ENCODE measurements at places on chromosomes 3 and 15.

DNA sequence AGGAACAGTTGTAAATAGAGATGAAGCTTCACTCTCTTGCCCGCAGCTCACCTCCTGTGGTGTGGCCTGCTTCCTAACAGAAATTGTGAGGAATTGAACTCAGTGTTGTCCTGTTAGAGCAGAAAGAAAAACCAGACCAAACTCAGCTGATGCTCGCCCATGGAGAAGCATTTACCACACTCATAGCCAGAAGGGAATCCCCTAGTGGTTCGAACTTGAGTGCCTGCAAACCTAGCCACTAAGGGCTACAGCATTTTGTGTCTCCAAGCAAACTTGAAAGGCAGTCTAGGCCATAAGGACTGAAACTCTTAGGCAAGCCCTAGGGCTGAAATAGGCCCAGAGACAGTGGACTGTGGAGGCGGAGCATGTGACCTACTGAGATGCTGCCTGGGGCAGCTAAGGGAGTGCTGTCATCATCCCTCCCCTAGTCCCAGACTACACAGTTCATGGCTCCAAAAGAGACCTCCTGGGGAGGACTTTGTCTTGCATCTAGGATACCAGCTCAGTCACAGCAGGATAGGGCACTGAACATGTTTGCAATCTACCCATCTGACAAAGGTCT lies 44.5 kb upstream of the MCTP2 start:
- H3K36me3 ChIP-seq, result no peaks in the 10 kb centered on the region
- H3K4me3 ChIP-seq, result no peak overlapping the region
- no peaks in the 10 kb centered on the region for H3K27me3 ChIP-seq
- H3K4me1 ChIP-seq, result no peaks in the 10 kb centered on the region

DNA sequence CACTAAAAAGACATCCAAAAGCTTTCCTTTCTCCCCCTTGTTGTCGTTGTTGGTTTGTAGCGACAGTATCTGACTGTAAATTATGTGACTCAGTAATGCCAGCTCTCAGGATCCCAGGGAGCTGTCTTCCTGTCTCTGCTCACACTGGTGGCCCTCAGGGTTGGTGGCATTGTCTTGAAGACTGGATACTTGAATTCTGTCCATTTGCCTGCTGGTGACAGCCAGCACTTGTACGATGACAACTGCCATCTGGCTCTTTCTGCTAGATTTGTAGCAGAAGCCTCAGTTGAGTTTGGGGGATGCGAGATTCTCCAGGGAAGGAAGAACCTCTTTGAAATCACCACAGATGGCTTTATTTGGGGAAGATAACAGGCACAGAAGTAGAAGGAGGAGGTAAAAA lies 120.8 kb downstream of the ARPP21 start:
- no peak for DNase-seq
- H3K36me3 ChIP-seq, result no peaks in the 10 kb centered on the region
- no peaks in the 10 kb centered on the region for H3K27me3 ChIP-seq
- H3K4me1 ChIP-seq, result no peaks in the 10 kb centered on the region
- no peak overlapping the region for H3K27ac ChIP-seq

DNA sequence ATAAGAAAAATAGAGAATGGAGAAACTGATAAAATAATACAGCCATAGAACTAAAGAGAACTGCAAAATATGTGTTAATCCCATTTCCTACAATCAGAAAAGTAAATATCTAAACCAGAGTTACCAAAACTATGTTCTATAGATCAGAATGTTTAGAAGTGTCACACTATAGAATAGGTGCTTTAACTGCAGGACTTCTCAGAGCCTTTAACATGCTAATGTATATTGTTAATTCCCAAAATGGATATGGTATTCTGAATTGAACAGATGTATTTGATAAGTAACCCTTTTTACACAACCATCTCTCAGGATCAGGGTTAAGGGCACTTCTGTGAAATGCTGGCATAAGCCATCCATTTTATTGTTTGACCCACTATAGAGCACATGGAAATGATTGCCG lies 200.3 kb downstream of the SHOX2 start:
- no peak overlapping the region for H3K27ac ChIP-seq
- no peaks in the 10 kb centered on the region for H3K4me1 ChIP-seq
- no peak overlapping the region for H3K4me3 ChIP-seq
- DNase-seq, result no peak

GRCh38 chr3:49601358-49602048 lies 47.2 kb downstream of the BSN start:
- H3K27me3 ChIP-seq, result no peaks in the 10 kb centered on the region
- no peak overlapping the region for H3K27ac ChIP-seq
- no peak for DNase-seq
- peaks cover 13% of the 10 kb centered on the region for H3K4me1 ChIP-seq
- no peaks in the 10 kb centered on the region for H3K36me3 ChIP-seq

DNA sequence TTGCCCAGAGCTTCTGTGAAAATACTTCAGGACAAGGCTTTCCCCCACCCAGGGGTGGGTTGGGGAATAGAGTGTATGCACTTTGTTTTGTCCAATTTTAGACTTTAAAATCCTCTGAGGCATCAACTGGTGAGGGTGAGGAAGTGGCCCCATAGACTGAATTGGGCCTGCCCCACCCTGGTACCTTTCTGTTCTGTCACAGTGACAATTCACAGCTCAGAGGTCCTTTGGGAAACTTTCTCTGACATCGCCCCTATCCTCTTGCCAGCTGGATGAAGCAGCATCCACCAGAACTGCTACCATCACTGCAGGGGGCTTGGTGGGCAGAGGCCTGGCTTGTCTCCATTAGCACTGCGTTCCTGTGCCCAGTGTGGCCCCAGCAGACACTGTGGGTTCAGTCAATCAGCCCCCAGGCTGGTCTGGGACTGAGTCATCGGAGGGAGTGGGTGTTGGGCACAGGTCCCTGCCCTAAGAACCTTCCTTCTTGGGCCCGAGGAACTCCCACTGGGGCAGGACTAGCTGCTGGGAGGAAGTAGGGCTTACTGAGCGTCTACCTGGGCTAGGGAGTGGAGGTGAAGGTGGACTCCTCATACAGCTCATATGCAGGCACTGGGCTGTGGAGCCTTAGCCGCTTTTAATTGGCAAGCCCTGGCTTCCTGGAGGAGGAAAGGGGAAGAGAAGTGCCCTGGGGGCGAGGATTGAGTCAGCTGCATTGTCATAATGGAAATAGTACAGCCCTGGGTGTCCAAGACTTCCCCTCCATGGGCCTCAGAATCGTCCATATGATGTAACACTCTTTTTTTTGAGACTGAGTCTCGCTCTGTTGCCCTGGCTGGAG lies 1.5 kb upstream of the PPM1M start:
- peak overlapping the region; percentile 42 for H3K27ac ChIP-seq
- H3K36me3 ChIP-seq, result peaks cover 20% of the 10 kb centered on the region
- H3K27me3 ChIP-seq, result no peaks in the 10 kb centered on the region
- peaks cover 80% of the 10 kb centered on the region for H3K4me1 ChIP-seq
- no peak overlapping the region for H3K4me3 ChIP-seq

Measured in CD4-positive, alpha-beta T cell (primary cell).